ENCODE measurements at places on chromosomes 11 and 22. TPM values are rescaled to one million over a fixed set of nuclear protein-coding genes. Genes with fewer than 3 reads are reported as not detected.

DNA sequence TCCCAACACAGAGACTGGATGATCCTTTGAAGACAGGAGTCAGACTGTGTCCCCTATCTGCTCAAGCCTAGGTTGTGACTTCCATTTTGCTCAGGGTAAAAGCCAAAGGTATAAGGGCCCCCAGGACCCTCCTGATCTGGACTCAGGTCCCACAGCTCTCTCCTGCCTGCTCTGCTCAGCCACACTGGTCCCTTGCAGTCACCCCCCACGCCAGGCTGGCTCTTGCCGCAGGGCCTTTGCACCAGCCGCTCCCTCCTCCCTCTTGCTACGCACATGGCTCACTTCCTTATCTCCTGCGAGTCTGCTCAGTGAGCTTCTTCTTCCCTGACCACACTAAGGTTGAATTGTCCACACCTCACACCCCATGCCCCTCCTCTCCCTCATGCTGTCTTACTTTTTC, 28.4 kb upstream of the CACNG2 start:
- no peak overlapping the region for H3K27ac ChIP-seq
- no peak for DNase-seq
- H3K4me1 ChIP-seq = no peaks in the 10 kb centered on the region
- no peaks in the 10 kb centered on the region for H3K36me3 ChIP-seq

DNA sequence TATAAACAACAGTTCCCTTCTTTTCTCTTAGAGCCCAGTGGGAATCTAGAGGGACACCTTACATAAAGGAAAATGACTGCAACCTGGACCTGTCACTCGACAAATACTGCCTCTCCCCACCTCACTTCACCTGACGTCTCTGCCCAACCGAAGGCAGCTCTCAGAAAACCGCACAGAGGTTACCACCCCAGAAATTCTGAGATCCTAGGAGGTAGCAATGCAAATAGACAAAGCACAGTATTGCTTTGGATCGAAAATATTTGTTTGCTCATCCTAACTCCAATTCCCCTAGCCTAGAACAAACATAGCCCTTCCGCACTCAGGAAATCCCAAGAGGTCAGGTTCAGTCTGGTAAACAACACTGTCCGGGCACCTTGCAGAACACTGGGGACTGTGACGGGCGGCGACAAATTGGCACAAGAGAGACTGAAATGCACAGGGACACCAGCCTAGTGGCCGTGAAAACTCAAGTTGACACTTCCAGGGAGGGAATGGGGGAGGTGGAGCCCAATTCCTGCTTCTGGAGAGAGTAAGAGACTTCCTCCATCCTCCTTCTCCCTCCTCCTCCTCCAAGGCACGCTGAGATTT, 420 bp upstream of the TRIM44 start:
- H3K36me3 ChIP-seq = no peaks in the 10 kb centered on the region
- no peak for DNase-seq
- H3K27ac ChIP-seq = peak overlapping the region; percentile 94
- no peaks in the 10 kb centered on the region for H3K4me1 ChIP-seq

Gene OR52E6
- total RNA-seq = not detected

DNA sequence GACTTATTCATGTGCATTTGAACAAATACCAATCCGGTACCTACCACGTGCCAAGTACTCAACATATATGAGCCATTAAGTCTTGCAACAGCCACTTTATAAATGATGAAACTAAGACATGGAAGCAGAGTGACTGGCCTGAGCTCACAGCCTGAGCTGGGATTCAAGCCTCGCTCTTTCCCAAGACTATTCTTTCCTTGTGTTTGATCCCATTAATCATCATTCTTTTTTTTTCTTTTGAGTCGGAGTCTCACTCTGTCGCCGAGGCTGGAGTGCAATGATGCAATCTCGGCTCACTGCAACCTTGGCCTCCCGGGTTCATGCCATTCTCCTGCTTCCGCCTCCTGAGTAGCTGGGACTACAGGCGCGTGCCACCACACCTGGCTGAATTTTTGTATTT, 119.3 kb downstream of the ABTB2 start:
- DNase-seq = no peak
- no peaks in the 10 kb centered on the region for H3K36me3 ChIP-seq

- no peak overlapping the region for H3K4me3 ChIP-seq
- no peaks in the 10 kb centered on the region for H3K36me3 ChIP-seq
- DNase-seq = no peak
- no peak overlapping the region for H3K27ac ChIP-seq
- H3K4me1 ChIP-seq = no peaks in the 10 kb centered on the region
- no peaks in the 10 kb centered on the region for H3K27me3 ChIP-seq
These were observed 9.9 kb downstream of the STK33 start for GRCh38 chr11:8584082-8584481.

- H3K4me3 ChIP-seq = no peak overlapping the region
- no peaks in the 10 kb centered on the region for H3K4me1 ChIP-seq
- no peak overlapping the region for H3K27ac ChIP-seq
- no peaks in the 10 kb centered on the region for H3K27me3 ChIP-seq
- DNase-seq = no peak
- H3K36me3 ChIP-seq = no peaks in the 10 kb centered on the region
These were observed 173.3 kb downstream of the TBC1D22A start for GRCh38 chr22:46935506-46936377.

DNA sequence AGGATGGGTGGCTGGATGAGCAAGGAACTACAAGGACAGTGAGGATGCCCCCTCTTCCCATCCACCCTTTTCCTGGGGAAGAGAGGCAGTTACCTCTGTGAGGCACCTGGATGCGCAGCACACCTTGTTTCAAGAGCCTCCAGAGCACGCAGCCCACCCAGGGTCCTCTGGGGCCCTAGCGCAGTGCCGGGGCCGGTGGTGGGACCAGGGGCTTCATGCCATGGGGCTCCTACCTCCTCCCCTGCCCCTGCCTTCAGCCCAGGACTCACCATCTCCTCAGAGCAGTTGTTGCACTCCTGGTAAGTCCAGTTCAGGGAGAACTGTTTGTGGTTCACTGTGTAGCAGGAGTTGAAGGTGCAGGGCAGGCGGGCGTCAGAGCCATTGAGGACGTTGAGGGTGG, 8.1 kb downstream of the SCN2B start:
- no peaks in the 10 kb centered on the region for H3K4me1 ChIP-seq
- no peak for DNase-seq
- no peak overlapping the region for H3K4me3 ChIP-seq
- no peaks in the 10 kb centered on the region for H3K27me3 ChIP-seq

Gene LINC01488
- total RNA-seq = not detected

GRCh38 chr11:64352099-64352994, 6.6 kb upstream of the RPS6KA4 start:
- no peaks in the 10 kb centered on the region for H3K27me3 ChIP-seq
- H3K36me3 ChIP-seq = no peaks in the 10 kb centered on the region
- DNase-seq = no peak
- no peak overlapping the region for H3K27ac ChIP-seq
- H3K4me1 ChIP-seq = no peaks in the 10 kb centered on the region

- no peak overlapping the region for H3K27ac ChIP-seq
- DNase-seq = no peak
These were observed 316.8 kb upstream of the CNTN5 start for GRCh38 chr11:98703779-98704556.

DNA sequence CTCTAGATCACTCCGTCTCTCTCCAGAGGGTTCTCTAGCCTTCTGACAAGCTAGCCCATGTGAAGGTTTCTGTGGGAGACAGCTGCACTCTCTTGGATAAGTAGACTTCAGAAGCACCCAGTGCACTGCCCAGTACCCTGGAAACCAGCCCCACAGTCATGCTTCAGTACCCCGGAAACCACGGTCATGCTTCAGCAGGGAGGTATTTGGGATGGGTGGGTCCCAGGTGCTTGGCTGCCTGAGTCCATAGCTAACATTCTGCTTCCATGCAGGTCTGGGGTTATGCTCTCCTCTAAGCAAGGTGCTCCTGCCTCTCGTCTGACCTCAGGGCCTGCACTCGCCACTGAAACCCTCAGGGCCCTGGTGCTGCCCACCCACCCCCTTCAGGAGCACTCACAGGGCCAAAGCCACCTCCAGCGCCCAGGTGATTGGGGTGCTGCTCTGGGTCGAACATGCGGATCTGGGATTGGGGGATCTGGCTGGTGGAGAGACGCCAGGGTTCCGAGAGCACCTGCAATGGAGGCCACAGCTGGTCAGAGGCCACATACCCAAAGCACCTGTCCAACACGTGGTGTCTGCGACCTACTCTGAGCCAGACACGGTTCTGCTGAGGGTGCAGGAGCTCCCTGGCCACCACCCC, 7.3 kb upstream of the SYCE3 start:
- H3K36me3 ChIP-seq = no peaks in the 10 kb centered on the region

- DNase-seq = no peak
- H3K36me3 ChIP-seq = no peaks in the 10 kb centered on the region
These were observed 110.0 kb upstream of the SYN3 start for GRCh38 chr22:33167998-33168790.

DNA sequence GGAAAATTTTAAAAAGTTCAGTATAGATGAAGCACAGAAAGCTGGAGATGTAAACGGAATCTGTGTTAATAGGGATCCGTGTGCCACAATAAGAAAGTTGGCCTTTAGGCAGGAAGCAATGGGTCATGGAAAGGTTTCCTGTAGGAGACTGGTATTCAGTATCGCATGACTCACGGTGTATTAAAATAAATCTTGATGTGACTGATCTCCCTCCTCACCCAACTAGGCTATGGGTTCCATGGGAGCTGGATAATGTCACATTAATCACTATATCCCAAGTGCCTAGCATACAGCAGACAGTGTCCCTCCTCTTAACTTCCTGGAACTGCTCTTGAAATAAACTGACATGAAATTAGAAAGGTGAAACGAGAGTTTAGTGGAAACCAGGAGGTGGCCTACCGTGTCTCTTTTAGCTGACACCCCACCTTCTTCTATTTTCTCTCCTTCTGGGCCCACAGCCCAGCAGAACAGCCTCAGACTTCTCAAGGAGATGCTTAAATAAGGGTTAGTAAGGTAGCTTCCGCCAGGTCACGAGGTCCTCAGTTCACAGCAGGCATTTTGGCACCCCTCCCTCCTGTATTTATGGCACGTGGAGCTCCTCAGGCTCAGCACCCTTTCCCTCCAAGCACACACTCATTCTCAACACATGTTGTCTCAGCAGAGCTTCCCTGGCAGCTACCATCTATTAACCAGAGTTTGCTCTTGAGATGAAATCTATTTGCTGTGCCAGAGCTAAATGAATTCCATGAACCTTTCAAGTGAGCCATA, 118.8 kb downstream of the NXPE2 start:
- H3K4me1 ChIP-seq = no peaks in the 10 kb centered on the region
- no peaks in the 10 kb centered on the region for H3K36me3 ChIP-seq
- no peaks in the 10 kb centered on the region for H3K27me3 ChIP-seq
- no peak overlapping the region for H3K4me3 ChIP-seq
- DNase-seq = no peak
- H3K27ac ChIP-seq = no peak overlapping the region

DNA sequence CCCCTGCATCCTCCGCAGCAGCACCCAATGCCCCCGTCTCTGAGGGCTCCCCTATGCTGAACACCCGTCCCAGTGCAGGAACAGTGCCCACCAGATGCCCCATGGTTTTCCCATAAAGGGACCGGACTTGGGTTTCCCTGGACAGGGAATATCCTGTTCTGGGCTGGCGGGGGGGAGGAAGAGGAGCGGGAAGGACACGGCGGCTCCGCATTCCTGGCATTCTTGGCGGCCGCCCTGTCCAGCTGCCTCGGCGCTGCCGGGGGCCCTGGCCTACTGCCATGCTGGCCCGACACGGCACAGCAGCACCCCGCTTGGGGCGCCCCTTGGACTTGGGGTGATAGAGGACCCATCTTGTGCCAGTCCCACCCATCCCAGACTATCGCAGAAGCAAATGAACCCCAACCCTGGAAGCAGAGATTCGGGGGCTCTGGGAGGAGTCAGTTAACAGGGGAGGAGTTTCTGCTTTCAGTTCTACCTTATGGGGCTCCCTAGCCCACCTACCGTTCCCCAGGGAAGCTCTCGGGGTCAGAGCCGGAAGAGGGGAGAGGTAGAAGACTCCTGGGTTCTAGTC, 23.7 kb upstream of the CBX7 start:
- DNase-seq = no peak
- peaks cover 28% of the 10 kb centered on the region for H3K4me1 ChIP-seq
- peak overlapping the region; percentile 60 for H3K27ac ChIP-seq
- H3K36me3 ChIP-seq = no peaks in the 10 kb centered on the region

DNA sequence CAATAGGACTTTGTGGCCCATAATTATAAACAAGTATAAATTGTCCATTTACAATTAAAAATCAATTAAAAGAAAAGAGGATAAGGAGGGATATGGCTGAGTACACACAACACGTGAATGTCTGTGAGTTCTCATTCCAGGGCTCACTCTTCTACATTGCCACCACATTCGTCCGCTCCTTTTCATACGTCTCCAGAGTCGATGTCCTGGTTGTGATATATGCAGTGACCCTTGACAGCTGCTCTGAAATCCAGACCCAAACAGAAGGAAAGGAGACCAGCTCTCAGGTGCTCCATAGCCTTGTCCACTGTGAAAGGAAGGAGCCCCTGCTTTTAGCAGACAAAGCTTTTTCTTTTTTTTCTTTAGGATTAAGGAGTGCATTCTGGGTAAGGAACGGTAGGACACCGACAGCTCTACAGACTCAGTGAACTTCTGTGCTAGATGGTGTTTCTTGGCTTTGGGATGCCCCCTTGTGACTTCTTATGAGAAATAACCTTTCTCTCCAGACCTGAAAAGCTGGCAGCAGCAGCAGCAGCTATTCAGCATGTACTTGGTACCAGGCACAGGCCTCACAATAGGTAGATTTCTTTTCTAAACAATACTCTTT, 19.7 kb upstream of the DNAJB13 start:
- H3K27ac ChIP-seq = no peak overlapping the region
- no peak overlapping the region for H3K4me3 ChIP-seq
- H3K27me3 ChIP-seq = no peaks in the 10 kb centered on the region
- H3K36me3 ChIP-seq = peaks cover 52% of the 10 kb centered on the region
- DNase-seq = no peak
- H3K4me1 ChIP-seq = no peaks in the 10 kb centered on the region

Gene GSTT2B
- total RNA-seq = not detected

DNA sequence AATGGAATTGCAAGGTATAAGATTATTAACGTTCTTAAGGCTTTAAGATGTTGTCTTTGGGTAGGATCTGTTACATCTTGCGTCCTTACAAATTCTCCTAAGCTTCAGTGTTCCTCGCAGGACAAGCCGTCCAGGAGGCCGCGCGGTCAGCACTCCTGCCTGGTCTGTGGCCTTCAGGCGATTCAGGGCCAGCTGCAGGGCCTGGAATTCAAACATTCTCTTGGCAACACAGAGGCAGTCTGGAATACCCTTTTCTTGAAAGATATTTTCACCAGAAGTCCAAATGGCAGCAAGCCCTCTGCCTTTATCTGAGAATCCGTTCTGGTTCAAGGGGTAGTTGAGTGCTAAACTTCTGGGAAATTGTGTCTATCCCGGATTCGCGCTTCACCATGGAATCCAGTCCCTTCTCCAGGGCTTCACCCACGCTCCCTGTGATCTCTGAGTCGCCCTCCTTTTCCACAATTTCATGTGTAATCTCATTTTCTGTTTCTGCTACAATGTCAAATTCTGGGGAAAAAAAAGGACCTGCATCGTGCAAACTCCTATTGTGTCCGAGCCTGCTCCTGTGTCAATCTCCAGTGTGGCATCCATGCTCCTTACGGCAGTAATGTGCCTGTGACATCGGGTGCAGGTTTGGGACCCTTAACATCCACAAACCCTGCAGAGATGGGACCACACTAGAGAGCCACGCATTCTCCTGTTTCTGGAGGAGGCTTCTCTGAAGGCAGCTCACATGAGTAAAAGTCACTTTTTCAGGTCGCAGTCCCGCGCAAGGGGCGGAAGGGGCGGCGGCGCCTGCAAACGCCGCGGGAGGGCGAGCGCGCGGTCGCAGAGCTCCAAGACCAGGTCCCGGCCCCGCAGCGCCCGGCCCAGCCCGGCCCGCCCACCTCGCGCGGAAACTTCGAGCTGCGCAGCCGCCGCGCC, 25.4 kb upstream of the SORL1 start:
- H3K4me3 ChIP-seq = peak overlapping the region; percentile 27
- no peaks in the 10 kb centered on the region for H3K27me3 ChIP-seq
- H3K27ac ChIP-seq = no peak overlapping the region
- H3K36me3 ChIP-seq = no peaks in the 10 kb centered on the region
- no peaks in the 10 kb centered on the region for H3K4me1 ChIP-seq

Data from ascending aorta (tissue), 2 donors.